ENCODE measurements at places on chromosomes 6 and 20.

DNA sequence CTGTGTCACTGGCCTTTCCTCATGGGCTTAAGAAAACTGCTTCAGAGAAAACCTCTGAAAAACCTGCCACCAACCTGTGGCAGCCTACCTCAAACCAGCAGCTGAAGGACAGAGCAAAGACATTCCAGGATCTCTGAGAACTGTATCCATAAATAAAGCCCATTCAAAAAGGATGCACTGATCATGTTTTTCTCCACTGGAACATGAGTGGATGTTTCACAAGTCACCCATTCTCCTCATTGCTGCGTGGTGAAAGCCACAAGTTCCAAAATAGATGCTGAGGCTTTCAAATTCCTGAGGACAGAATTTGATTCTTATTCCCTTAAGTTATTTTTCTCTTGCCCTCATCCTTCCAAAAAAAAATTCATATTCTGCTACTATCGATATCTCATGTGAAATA lies 280.6 kb downstream of the KHDC1L start:
- no peak for DNase-seq

DNA sequence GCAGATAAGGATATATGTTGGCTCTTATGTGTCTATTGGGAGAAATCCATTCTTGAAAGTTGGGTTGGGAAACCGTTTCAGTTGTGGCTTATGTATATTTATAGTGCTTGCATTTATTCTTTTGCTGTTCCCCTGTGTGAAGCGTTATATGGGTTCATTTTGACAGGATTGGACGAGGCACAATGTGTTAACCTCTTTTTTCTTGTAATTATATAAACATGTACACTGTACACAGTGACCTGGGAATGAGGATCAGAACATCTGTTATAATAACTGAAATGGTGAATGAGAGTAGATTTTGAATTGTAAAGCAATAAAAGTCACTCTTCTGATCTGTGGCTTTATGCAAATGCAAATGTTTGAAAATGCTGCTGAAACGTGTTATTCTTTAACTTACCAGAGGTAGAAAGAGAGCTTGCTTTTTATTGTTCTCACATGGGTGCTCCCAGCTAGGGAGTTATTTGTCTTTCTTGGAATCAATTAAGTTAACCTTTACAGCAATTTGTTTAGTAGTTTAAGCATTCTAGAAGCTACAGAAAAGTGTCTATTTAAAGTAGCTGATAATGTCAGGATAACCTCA lies 213.7 kb downstream of the GRIK2 start:
- no peak for DNase-seq

DNA sequence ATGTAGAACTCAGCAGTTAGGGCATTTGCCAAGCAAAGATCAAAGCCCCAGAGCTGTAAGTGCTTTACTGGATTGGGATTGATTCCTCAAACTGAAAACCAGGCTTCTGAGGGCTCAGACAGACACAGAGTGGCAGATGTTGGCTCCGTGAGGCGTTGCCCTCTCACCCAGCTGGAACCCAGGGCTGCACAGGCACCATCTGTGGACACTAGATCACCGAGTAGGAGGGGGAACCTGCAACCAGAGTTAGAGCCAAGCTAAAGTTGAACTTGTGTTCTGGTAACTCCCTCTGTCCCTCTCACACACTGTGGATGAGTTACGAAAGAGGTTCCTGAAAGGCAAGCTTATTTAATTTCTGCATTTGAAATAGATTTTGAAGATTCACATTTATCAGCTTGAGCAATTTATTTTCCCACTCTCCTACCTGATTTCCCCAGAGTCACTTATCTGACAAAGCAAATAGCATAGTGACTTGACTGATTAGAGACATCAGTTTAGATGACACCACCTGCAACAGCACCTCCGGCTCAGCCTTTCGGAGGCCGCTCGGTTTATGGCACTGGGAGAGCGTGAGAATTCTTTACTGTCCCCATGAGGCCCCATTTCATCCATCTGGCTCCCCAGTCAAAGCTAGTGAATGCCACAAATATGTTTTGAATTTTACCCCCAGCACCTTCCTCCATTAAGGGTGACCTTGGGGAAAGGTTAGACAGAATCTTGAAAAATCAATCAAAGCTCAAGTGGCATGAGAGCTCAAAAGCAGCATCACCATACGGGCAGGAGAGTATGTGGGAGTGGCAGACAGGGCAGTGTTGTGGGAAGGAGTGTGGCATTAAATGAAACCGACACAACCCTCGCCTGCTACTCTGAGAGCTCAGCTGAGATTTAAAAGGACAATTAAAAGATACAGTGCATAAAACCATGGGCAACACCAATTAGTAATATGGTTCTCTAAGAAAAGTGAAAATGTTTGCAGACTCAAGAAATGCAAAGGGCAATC lies 48.5 kb downstream of the RPF2 start:
- DNase-seq = no peak

DNA sequence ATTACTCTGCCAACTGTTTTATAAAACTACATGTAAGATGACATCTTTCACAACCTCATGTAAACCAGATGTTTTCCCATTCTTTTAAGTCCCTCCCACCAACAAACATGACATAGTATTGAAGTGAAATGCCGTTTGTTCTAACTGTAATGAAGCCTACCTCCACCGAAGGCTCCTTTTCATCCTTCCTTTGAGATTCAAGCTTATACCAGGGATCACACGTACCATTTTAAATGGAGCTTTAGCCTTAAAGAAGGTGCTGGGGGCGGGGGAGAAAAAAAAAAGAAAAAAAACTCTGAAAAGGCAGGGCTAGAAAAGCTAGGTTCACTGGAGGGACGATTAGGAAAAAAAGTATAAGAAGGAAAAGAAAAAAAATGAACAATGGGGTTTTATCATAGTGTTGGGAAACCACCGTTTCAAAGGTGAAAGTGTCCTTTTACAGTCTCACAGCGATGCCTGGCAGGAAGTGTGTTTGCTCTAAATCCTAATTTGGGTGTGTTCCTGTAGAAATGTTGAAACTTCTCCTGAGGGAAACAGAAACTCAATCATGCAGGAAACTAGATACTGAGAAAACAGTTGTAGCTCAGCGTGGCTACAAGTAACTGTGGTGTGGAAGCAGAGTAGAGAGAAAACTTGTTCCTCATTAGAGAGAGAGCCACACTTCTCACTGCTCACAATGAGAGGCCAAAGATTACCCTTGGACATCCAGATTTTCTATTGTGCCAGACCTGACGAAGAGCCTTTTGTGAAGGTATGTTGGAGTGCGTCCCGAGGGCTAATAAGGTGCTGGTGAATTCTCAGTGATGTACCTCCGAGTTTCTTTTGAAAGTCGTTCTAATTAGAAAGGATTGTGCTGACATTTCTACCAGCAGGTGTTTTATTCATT lies 37.6 kb upstream of the HINT3 start:
- peak; percentile 65 for DNase-seq

All from naive B cell (primary cell).